Stimulated activated CD8-positive, alpha-beta memory T cell treated with anti-CD3 and anti-CD28 coated beads, Interleukin-4, amount 100 ng/mL, for 4 hours (primary cell): ENCODE measurements at places on chromosomes 13 and 19.
A peak's percentile ranks its signal among the peaks of the same experiment; 100 is the strongest.

- no peak for DNase-seq
Observed at GRCh38 chr13:107808389-107808788, 406.9 kb downstream of the LIG4 start.

- DNase-seq = no peak
Observed at GRCh38 chr13:99208845-99209527, 8.3 kb downstream of the UBAC2 start.

GRCh38 chr19:49391581-49392399, 3.7 kb downstream of the KASH5 start:
- DNase-seq = peak; percentile 56

GRCh38 chr13:112576191-112576590, 11.8 kb downstream of the TUBGCP3 start:
- DNase-seq = no peak

DNA sequence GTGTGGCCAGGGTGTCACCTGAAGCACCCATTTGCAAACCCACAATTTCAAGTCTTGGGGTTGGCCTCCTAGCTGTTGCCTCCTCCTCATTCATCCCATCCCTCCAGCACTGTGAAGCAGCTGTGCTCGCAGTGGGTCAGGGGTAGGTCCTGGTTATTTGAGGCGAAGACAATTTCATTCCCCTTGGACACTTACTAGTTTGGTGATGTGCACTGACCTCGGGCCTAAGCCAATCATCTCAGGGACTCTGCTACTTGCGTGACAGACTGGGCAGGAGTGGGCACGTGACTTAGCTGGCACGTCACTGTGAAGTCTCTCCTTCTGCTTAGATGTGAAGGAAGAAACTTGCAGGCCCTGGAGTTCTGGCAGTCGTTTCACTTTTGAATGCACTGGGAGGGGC, 3.5 kb upstream of the ATP11A start:
- no peak for DNase-seq

DNA sequence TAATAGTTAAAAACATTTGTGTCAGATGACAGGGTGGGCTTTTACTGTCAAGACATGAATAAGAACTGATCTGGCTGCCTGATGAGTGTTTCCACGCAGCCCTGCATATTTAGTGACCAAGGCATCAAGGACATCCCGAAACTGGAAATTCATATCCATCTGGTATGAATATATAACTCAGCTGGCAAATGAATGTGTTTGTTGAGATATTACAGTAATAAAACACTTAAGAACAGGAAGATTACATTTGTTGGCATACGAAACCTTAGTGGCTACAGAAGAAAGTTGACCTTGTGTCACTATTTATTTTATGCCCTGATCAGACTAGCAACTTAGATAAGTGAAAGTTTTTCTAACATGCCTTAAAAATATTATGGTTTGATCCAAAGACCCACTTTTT, 32.8 kb downstream of the RAP2A start:
- DNase-seq = no peak

DNA sequence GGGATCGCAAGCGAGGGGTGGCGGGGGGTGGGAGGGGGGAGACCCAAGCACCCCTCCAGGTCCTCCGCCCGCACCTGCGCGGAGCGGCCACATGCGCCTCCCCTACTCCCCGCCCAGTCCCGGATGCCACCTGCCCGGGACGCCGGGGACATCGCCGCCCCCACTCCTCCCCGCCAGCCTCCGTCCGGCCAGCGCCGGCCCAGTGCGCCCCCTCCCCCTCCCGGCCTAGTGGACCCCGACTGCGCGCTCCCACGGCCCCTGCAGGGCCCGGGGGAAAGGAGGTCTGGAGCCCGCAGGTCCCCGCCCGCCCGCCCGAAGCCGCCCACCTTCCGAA, 263 bp downstream of the RHPN2 start:
- no peak for DNase-seq

DNA sequence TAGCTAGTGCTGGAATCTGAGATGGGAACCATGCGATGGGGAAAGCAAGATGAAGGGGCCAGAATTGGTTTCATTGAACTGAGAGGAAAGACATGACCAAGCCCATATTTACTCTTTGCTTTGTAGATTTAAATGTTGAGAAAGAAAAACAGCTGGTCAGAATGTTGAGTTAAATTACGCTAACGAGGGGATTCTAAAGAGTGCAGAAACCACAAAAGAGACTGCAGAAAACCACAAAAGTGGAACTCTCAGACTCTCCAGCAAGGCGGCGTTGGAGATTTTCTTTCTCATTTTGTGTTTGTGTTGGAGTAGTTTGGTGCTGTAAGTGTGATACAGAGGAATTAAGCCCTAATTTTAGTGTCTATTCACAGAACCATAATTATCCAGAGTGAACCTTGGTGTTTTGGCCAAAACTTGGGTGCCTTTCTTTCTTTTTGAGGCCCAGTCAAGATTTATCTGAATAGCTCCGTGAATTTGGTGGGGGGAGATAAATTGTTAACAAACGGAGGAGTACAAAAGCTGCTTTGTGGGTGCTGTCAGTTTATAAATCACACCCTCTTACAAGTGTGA, 26.3 kb downstream of the SAE1 start:
- DNase-seq = no peak

DNA sequence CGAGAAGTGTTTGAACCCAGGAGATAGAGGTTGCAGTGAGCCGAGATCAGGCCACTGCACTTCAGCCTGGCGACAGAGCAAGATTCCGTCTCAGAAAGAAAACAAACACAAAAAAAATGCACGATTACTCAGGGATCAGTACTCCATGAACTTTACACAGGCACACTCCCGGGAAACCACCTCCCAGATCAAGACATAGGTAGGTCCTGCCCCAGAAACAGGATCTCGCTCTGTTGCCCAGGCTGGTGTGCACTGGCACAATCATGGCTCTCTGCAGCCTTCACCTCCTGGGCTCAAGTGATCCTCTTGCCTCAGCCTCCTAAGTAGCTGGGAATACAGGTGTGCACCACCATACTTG, 11.2 kb downstream of the VASP start:
- no peak for DNase-seq

GRCh38 chr13:27790523-27790922, 1.8 kb upstream of the GSX1 start:
- DNase-seq = no peak

- DNase-seq = no peak
Observed at GRCh38 chr13:40061466-40062450, 406.3 kb downstream of the COG6 start.

DNA sequence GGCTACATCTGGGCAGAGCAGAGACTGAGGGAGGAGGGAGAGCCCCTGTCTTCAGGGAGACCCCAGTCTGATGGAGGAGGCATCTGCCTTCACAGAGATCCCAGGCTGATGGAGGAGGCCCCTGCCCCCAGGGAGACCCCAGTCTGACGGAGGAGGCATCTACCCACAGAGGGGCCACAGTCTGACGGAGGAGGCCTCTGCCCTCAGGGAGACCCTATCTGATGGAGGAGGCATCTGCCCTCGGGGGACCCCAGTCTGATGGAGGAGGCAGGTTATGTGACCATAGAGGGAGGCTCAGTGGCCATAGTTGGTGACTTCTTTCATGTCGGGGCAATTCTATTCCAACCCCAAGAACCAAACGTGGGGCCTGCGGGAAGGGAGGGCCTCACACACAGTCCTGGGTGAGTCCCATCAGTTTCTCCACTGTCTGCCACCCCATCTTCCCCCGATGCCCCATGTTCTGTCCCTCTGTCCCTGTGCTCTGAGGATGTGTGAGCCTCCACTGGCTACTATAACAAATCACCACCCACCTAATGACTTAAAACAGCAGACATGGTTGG, 14.3 kb downstream of the MISP start:
- no peak for DNase-seq

GRCh38 chr13:94878602-94879165, 166.3 kb upstream of the SOX21 start:
- DNase-seq = no peak

DNA sequence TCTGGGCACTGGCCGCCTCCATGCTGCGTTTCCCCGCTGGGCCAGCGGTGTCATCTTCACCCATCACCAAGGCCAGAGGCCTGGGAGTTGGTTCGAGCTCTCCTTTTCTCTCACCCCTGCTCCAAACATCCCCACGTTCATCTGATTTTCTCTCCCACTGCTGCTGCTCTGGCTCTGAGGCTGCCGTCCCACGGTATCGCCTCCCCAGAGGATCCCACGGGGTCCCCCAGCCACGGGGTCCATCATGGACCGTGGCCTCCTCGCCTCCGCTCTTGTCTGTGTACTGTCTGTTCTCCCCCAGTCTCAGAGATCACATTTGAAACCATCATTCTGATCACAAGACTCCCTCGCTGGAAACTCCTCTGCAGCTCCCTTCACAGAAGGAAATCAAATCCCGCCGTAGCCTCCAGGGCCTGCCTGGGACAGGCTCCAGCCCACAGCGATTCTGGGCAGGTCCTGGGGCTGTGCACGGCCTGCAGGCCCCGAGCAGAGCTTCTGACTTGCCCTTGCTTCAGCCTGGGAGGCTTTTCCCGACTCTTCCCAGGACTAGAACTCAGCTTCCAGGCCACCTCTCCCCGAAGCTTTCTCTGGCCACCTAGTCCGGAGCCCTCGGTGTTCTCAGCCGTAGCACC, 64.2 kb downstream of the SOX1 start:
- DNase-seq = no peak

GRCh38 chr19:29172302-29172701, 40.6 kb downstream of the UQCRFS1 start:
- no peak for DNase-seq

DNA sequence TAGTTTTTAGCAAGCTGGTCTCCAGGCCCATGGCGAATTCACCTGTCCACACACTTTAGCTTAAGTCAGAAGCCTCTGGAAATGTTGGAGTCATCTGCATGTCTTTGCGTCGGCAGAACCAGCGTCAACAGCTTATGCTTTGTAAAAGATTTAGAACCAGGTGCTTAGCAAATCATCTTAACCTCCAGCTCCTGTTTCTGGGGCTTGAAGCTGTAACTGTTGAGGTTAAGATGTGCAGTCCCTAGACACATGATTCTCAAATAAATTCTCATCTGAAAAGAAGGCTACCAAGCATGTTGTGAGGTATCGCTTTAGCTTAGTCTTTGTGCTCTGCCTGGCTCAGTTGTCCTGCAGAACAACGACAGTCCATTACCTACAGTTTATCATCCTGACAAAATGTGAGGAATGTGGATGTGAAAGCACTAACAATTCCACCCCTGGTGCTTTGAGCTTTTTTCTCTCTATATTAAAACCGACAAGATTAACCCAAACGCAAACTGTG, 4.4 kb downstream of the EFNB2 start:
- DNase-seq = no peak

GRCh38 chr13:85093808-85094207, 705.4 kb downstream of the SLITRK6 start:
- DNase-seq = no peak

- DNase-seq = no peak
Observed at GRCh38 chr19:2703077-2703437, 563 bp upstream of the GNG7 start.

- no peak for DNase-seq
Observed at GRCh38 chr13:59531571-59532091, 632.1 kb downstream of the DIAPH3 start.

DNA sequence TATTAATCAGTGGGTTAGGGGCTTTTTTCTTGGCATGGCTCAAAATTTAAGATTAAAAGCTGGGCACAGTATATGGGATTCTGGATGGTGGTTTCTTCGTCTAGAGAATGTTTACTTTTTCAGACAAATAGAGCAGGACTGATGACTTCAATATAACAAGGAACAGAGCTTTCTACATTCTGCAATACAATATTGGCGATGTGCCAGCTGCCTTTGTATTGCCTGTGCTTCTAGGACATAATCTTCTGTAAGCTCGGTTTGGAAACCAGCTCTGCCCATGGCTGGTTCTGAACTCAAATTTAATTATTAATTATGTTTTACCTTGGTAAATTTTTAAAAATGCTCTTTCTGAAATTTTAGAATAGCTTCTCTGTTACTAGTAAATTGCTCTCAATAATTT, 139.1 kb upstream of the TRPC4 start:
- no peak for DNase-seq

DNA sequence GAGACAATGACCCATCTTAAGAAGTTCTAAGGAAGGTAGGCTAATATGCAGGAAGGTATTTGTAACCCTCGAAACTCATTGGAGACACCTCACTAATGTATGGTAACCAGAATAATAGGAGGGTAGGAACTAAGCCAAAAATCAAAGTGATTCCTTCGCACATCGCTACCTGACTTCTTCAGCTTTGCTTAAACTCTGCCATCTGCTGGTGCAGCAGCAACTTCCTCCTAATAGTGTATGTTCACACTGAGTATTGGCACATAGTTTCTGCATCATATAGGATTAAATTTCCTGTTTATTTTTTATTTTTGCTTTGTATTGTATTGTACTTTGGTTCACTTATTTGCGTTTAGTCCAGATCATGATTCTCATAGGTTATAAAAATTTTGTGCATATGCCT, 676.2 kb downstream of the GPC5 start:
- no peak for DNase-seq

DNA sequence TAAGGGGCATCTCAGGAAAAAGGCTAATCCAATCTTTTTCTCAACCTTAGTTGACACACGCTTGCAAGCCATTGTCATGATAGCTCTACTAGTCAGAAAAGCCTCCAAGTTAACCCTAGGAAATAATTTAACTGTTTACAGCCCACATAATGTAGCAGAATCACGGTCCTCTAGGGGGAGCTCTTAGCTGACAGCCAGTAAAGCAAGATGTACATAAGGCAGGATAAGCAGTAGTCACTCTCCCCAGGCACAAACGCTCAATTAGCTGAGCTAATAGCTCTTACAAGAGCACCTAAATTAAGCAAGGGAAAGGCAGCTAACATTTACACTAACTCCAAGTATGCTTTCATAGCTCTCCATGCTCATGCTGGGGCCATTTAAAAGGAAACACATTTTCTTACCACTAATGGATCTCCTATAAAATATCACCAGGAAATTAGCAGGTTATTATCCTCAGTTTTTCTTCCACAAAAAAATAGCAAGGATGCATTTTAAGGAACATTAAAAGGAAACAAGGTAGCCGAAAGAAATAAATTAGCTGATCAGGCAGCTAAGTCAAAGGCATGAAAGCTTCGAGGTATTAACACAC, 33.7 kb upstream of the ZSCAN5A start:
- DNase-seq = no peak

- DNase-seq = no peak
Observed at GRCh38 chr13:52947921-52948373, 80.7 kb upstream of the OLFM4 start.

GRCh38 chr13:83536941-83537340, 345.3 kb downstream of the SLITRK1 start:
- DNase-seq = no peak

GRCh38 chr19:51102991-51103390, 5.2 kb downstream of the CTU1 start:
- DNase-seq = no peak
